ENCODE measurements at places on chromosomes 4 and X.

- DNase-seq: no peak
Observed at GRCh38 chr4:6120361-6120760, 80.0 kb downstream of the JAKMIP1 start.

GRCh38 chrX:113770071-113770470 is 813.8 kb upstream of the HTR2C start:
- no peak for DNase-seq

DNA sequence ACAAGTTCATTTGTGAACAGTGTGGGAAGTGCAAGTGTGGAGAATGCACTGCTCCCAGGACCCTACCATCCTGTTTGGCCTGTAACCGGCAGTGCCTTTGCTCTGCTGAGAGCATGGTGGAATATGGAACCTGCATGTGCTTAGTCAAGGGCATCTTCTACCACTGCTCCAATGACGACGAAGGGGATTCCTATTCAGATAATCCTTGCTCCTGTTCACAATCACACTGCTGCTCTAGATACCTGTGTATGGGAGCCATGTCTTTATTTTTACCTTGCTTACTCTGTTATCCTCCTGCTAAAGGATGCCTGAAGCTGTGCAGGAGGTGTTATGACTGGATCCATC is 5.5 kb downstream of the SPRY1 start:
- DNase-seq: no peak

DNA sequence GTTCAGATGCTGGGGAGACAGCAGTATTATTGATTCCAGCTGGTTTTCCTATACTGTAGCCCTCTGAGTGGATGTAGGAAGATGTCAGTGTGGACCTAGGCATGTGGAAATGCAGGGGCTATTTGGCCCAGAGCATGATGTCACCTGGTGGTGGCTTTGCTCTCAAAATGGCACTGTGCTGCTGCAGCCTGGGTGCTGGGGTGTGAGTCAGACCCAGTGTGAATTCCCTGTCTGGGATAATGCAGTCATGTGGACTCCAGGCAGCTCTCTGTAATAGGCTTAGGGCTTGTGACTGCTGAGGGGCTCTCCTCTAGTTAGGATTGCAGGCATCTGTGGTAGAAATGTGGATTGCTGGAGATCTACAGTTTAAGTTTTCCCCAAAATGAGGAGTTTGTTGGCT is 70.7 kb downstream of the DCAF8L2 start:
- DNase-seq: no peak

DNA sequence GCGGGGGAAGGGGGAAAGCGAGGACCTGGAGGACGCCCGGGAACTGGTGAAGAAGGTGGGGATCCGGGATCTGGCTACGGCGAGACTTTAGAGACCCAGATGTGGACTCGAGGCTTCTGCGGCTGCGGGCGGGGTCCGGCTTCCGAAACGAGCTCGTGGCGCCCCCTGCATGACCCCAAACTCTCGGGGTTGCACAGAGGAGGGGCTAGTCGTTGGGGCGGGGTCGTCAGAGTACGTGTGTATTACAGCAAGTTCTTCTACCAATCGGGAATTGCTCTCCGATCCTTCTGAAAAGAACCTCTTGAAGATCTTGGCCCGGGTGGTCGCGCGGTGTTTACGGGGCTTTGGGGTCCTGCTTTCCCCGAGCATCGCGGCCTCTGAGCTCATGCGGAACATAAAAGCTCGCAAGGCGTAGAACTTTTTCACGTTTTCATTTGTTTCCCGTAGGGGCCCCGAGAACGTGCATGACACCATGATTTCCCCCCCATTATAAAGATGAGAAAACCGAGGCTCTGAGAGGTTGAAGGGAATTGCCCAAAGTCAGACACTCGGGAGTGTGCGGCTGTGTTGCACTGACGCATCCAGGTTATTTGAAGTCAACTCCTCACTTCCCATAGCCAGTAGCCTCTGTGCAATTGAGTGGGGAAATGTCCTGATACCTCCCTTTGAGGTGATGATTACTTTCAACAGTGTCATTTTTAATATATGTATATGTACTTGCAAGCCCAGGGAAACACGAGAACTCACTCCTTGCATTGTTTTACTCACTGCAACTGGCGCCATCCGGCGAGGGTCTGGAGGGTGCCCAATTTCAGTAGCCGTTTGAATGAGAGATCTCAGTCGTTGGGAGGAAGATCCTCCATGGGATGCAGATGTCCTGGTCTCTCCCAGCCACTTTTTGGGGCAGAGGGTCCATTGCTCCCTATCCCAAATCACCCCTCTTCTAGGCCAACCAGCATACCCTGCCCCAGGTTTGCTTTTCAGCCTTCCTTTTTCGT is at the start of gene BEND4:
Gene BEND4, minus strand, starts transcription at position 149 of the 998 bp plus-strand sequence. CDS start 512 bp downstream, outside the sequence.
- DNase-seq: peak; percentile 89

GRCh38 chrX:69278031-69278687 is 112.9 kb upstream of the PJA1 start:
- DNase-seq: no peak

- DNase-seq: peak; percentile 19
Observed at GRCh38 chrX:134373736-134374135, 86.2 kb upstream of the HPRT1 start.

DNA sequence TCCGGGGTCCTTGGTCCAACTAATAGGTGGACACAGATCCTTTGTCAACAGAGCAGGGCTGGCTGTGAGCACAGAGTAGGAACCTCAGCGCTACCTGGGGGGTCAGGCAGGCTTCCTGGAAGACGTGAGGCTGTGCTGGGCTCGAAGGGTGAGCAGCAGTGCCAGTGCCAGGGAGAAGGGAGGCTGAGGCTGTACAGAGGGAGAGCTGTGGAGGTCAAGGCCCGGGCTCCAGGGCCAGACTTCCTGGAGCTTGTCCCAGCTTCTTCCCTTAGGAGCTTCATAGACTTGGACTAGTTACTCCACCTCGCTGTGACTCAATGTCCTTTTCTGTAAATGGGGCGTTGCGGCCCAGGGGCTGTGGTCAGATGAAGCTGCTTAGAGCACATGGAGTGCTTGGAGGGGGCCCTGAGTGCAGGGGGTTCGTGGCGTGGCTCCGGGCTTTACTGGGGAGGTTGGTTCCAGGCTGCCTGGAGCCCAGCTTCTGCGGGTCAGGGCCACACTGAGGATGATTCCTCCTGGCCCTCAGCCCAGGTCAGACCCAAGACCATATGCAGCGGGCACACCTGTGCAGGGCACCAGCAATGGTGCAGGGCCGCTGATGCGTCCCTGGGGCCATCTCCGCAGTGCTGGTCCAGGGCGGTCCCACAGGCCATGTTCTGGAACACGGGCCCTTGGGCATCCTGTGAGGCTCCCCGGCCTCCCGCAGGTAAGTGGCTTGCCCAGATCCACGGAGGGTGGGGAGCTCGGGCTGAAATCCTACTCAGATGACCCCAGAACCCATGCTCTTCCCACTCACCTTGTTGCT is 98.1 kb downstream of the DCTD start:
- DNase-seq: no peak

DNA sequence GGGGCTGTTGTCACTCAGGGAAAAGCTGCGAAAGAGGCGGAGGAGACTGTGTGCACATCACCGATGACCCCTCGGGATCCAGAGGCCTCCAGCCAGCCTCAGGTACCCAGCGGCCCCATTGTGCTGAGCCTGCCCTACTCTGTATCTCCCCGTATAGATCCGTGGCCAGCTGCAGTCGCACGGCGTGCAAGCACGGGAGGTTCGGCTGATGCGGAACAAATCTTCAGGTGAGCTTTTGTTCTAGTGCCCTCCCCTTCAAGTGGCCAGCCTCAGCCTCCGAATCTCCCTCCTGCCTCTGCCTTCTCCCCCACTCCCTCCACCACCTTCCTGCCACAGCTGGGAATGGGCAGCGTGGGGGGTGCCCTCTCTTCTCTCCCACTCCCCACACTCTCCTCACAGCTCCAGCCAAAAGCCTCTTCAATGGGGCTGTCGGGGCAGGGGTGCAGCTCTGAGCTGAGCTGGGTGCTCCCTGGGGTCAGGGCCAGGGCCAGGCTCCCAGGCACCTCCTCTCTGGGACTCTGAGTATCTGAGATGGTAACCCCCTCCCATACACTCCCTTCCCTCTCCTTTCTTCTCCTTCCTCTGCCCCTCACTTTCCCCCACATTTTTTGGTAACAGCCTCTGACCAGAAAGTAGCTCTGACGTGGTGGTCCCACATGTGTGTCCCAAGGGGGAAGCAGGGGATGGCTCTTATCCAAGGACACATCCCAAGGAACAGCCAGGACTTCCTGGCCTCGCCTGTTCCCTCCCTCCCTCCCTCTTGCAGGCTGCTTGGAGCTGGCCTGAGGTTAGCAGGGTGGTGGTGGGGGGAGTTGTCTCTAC is 20.4 kb upstream of the UBA1 start:
- no peak for DNase-seq

DNA sequence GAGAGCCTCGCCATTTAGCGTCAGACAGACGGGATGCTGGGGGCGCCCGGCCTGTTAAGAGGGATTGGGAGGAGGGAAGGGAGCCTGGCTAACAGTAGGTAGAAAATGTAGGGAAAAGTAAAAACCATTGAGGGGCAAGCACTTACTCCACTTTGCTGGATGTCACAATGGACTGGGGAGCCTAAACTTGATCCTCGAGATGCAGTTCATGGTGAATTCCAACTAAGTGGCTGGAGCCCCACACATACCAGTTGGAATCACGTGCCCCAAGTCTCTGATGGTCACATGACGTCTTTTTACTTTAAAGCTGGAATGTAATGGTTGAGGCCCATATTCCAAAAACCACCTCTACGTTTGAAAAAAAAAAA is 1.5 kb downstream of the PLS3 start:
- no peak for DNase-seq

DNA sequence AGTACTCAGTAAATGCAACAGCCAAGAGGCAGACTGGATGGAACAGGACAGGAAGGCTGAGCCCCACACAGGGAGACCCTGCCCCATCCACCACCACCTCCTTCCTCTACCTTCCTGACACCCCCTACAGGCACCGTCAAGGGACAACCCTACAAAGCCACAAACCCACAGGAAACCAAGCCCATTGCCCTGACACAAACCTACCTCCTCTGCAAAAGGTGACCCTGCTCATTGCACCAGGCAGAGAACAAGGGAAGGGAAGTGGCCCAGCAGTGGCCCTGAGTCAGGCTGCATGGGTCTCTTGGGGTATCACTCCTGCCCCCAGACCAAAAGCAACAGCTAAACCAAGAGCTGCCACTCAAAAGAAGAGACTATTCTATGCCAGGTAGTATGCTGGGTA is 21.0 kb downstream of the JAKMIP1 start:
- DNase-seq: no peak

GRCh38 chrX:1361275-1361674 is 24.7 kb downstream of the IL3RA start:
- DNase-seq: no peak

DNA sequence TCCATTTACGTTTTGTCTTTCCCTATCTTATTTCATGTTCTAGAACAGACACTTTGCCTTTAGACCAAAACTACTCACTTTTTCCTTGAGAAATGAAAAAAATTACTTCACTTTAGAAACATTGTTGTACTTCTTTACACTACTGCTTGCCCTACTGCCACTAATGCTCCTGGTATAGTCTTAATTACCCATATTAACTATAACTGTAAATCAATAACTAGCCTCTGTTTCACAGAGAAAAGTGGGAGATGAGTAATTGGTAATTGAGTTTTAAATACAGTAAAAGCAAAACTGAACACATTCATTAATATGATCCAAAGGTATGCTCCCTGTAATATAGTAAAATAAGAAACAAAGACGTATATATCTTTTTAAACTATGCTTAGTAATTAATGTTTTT is 111.1 kb upstream of the JADE1 start:
- no peak for DNase-seq

DNA sequence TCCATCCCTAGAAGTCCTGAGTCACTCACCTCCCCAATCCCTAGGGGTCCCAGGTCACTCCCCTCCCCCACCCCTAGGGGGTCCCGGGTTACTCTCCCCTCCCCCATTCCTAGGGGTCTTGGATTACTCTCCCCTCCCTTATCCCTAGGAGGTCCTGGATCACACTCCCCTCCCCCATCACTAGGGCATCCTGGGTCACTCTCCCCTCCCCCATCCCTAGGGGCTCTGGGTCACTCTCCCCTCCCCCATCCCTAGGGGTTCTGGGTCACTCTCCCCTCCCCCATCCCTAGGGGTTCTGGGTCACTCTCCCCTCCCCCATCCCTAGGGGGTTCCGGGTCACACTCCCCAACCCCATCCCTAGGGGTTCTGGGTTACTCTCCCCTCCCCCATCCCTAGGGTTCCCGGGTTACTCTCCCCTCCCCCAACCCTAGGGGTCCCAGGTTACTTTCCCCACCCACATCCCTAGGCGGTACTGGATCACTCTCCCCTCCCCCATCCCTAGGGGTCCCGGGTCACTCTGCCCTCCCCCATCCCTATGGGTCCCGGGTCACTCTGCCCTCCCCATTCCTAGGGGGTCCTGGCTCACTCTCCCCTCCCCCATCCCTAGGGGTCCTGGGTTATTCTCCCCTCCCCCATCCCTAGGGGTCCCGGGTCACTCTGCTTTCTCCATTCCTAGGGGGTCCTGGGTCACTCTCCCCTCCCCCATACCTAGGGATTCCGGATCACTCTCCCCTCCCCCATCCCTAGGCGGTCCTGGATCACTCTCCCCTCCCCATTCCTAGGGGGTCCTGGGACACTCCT is 2.1 kb downstream of the ASMTL start:
- no peak for DNase-seq

DNA sequence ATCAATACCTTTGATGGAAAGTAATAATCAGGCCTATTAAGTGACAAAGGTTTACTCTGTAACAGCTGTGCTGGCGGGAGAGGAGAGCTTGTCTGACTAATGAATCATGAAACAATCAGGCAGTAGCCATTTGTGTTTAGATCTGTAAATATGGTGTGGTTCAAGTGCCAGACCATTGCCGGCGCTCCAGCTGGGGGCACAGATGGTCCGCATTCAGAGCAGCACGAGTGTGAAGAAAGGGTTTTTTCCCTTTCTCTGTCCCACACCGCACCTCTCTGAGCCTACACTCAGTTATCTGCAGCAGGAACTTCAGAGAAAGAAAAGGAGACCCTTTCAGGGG is 111.3 kb upstream of the PAQR3 start:
- no peak for DNase-seq

DNA sequence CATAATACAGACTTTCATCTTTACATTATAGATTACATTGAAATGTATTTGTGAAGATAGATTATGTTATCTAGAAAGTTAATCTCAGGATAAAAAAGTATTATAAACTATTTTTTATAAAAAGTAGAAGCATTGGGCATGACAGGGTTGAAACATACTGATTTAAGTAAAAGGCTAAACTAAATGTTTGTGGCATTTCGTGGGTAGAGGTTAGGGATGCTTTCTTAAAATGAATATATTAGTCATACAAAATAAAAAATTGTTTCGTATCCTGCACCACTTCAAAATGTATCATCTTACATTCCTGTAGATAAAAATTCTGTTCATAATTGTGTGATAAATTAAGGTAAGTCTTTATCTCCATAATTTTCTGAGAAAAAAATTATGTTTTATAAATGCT is 603.6 kb downstream of the SPRY1 start:
- DNase-seq: no peak
